ENCODE measurements at places on chromosomes 16 and 17. TPM values are rescaled to one million over a fixed set of nuclear protein-coding genes. Genes with fewer than 3 reads are reported as not detected.

LLGL1 gene
- 16.1 TPM for polyA plus RNA-seq

TOB1 gene
- 112 TPM for polyA plus RNA-seq

CMTM2 gene
- polyA plus RNA-seq = 0.25 TPM

HYDIN gene
- 3.2 TPM for polyA plus RNA-seq

ALOX12B gene
- polyA plus RNA-seq = 2.8 TPM

DNAI2 gene
- polyA plus RNA-seq = 0.07 TPM

NOD2 gene
- 0.67 TPM for polyA plus RNA-seq

DNA sequence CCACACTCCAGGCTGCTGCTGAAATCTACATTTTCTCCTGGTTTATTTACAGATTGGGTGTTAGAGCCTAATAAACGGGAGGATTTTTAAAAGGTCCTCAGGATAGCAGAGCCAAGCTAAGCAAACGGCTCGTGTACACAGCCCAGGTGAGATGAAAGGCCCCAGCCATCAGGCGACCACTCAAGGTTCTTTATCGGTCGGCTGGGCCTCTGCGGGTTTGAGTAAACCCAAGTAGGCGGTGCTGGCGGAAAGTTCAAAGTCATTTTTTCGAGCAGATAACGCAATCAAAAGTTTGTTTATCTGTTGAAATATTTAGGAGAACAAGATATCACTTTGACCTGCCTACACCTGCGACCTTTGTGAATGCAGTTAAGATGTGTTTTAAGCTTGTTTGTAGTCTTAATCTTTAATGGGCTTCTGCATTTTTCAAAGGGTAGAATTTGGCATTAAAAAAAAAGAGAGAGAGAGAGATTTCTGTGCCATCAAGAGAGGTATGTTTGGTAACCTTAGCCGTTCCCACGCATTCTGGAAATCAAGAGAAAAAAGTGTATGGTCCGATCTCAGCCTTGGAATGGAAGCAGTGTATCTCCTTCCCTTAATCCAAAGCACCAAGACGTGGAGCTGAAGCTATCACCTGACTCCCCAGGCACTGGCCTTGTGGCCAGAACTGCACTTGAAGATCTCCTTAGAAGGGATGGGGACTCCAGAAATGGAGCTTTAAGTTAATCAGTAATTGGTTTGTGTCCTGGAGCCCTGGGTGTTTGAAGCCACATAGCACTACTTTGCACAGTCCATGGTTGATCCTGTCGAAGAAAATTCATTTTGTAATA lies 301.7 kb upstream of the IRX5 start:
- H3K4me3 ChIP-seq = no peak overlapping the region
- no peaks in the 10 kb centered on the region for H3K36me3 ChIP-seq
- peak; percentile 41 for DNase-seq

GRCh38 chr17:73633736-73634135 lies 10.5 kb downstream of the SDK2 start:
- H3K27ac ChIP-seq = no peak overlapping the region
- H3K27me3 ChIP-seq = peaks cover 4% of the 10 kb centered on the region
- H3K4me1 ChIP-seq = no peaks in the 10 kb centered on the region
- H3K36me3 ChIP-seq = no peaks in the 10 kb centered on the region
- H3K4me3 ChIP-seq = no peak overlapping the region
- no peak for DNase-seq

DNA sequence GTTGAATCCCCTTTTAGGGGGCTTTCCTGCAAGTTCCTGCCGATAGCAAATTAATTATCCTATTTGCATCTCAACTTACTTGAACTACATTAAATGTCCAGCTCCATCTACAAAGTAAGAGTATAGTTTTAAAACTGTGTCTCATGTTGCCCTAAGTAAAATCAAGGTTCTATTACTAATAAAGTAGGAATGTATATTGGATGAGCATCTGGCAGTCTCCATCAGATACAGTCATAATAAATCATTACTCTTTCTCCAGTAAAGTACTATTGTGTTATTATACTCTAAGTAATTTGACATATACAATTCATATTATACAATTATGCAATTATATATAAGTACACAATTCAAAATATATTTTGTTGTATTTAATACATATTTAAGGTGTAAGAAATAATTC lies 249.3 kb downstream of the CEP112 start:
- no peaks in the 10 kb centered on the region for H3K36me3 ChIP-seq
- H3K4me1 ChIP-seq = no peaks in the 10 kb centered on the region
- H3K27ac ChIP-seq = no peak overlapping the region
- H3K4me3 ChIP-seq = no peak overlapping the region

GRCh38 chr17:59341922-59342321 lies 10.5 kb downstream of the YPEL2 start:
- H3K36me3 ChIP-seq = no peaks in the 10 kb centered on the region
- H3K27me3 ChIP-seq = no peaks in the 10 kb centered on the region
- H3K4me1 ChIP-seq = no peaks in the 10 kb centered on the region
- H3K4me3 ChIP-seq = no peak overlapping the region
- DNase-seq = no peak

GRCh38 chr16:64586781-64587180 lies 535.1 kb downstream of the CDH11 start:
- no peak overlapping the region for H3K4me3 ChIP-seq
- H3K4me1 ChIP-seq = no peaks in the 10 kb centered on the region
- H3K36me3 ChIP-seq = no peaks in the 10 kb centered on the region
- H3K27me3 ChIP-seq = no peaks in the 10 kb centered on the region
- no peak for DNase-seq
- no peak overlapping the region for H3K27ac ChIP-seq

DNA sequence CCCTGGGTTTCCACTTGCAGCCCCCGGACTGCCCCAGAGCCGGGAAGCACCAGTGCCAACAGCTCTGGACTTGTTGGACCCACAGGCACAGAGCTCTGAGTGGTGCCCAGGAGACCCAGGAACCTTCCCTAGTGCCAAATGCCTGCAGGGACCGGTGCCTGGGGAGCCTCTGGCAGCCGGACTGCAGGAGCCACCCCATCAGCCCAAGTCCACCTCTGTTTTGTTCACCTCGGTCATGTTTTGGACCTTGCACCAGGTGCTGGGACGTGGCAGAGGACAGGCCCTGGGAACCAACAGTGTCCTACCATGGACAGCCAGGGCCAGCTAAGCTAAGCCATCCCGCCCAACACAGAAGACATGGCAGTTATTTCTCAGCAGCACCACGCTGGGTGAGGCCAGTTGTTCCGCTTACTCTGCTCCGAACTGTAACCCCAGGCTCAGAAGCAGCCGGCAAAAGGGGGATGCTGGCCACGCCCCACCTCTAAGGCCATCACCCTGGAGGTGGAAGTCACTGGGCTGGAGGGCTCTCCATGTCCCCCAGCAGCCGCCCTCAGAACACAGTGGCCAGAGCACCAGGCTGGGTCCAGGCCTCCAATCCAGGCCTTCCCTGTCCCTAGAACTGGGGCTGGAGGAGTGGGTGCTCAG lies 79.8 kb downstream of the AMFR start:
- H3K4me3 ChIP-seq = no peak overlapping the region
- no peak for DNase-seq
- H3K27ac ChIP-seq = no peak overlapping the region
- no peaks in the 10 kb centered on the region for H3K4me1 ChIP-seq

- no peaks in the 10 kb centered on the region for H3K36me3 ChIP-seq
- peak; percentile 29 for DNase-seq
- H3K27me3 ChIP-seq = no peaks in the 10 kb centered on the region
- peak overlapping the region; percentile 28 for H3K27ac ChIP-seq
Measured at GRCh38 chr17:28317966-28318758, 838 bp upstream of the TMEM97 start.

DNA sequence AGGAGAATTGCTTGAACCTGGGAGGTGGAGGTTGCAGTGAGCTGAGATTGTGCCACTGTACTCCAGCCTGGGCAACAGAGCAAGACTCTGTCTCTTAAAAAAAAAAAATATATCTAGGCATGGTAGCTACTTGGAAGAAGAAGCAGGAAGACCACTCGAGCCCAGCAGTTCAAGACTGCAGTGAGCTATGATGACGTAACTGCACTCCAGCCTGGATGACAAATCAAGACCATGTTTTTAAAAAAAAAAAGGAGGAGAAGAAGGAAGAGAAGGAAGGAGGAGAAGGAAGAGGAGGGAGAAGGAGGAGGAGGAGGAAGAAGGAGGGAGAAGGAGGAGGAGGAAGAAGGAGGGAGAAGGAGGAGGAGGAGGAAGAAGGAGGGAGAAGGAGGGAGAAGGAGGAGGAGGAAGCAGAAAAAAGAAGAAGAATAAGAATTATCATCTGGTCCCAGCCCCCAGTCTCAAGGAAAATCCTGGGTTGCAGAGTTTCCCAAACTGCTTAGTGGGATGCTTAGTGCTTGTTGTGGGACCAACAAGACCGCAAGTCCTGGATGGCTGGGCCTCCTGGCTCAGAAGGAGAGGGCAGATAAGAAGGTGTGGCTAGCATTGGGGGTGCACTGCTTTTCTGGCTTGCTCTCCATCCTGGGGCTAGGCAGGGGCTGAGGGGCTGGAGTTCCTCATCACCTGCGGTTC lies 3.7 kb upstream of the DRC7 start:
- no peaks in the 10 kb centered on the region for H3K36me3 ChIP-seq
- DNase-seq = no peak
- peaks cover 11% of the 10 kb centered on the region for H3K4me1 ChIP-seq

DNA sequence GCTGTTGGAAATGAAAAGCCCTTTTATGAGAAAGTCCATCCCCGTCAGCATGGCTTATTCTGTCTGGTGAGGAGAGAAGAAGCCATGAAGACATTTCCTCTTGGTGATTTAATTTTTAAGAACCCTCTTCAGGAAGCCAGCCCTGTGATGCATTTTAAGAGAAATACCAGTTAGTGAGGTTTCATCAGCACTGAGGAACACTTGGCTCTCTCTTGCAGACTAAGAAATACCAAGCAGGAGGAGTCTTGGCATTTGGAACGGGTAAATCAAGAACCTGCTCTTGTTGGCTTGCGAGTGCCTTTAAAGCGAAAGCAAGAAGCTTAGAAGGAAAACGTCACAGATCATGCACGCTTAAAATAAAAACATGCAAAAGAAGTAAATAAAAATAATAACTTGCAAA lies 17.5 kb downstream of the RAB11FIP3 start:
- H3K36me3 ChIP-seq = peaks cover 18% of the 10 kb centered on the region
- H3K27ac ChIP-seq = no peak overlapping the region
- no peak overlapping the region for H3K4me3 ChIP-seq
- no peaks in the 10 kb centered on the region for H3K27me3 ChIP-seq

DNA sequence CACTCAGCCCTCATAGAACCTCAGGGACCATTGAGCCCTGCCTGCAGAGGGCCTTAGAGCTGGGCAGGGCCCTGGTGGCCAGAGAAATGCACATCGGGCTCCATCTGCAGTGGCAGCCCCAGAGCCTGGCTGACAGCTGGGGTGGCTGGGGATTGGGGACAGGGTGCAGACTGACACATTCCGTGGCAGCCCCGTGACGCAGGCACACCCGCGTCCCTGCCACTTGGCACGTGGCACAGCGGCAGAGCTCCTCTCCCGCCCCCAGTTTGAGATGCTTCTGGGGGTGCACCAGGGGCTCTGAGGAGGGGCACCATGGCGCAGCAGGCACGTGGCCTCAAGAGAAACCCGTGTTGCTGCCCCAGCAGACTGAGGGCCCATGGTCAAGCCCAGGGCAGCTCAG lies 2.2 kb downstream of the FBXL16 start:
- no peaks in the 10 kb centered on the region for H3K36me3 ChIP-seq
- H3K27me3 ChIP-seq = peaks cover 89% of the 10 kb centered on the region
- H3K4me3 ChIP-seq = no peak overlapping the region
- peaks cover 2% of the 10 kb centered on the region for H3K4me1 ChIP-seq
- DNase-seq = no peak

GRCh38 chr17:66483906-66484305 lies 181.5 kb downstream of the PRKCA start:
- H3K36me3 ChIP-seq = no peaks in the 10 kb centered on the region
- no peak for DNase-seq
- no peak overlapping the region for H3K4me3 ChIP-seq

DNA sequence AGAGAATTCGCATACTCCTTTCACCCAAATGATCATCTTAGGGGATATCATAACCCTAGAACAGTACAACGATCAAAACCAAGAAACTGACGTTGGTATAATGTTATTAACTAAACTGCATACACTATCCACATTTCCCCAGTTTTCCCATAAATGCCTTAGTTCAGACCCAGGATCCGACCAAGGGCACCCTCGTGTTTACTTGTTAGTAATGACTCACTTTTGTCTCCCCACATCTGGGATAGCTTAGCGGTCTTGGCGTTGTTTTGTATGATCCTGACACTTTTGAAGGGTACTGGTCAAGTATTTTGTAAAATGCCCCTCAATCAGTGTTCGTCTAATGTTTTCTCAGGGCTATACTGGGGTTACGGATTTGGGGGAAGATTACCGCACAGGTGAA lies 8.0 kb downstream of the HS3ST3A1 start:
- no peaks in the 10 kb centered on the region for H3K36me3 ChIP-seq
- H3K27ac ChIP-seq = no peak overlapping the region
- H3K4me1 ChIP-seq = no peaks in the 10 kb centered on the region
- no peak overlapping the region for H3K4me3 ChIP-seq

- no peak overlapping the region for H3K27ac ChIP-seq
- peaks cover 50% of the 10 kb centered on the region for H3K36me3 ChIP-seq
- no peak overlapping the region for H3K4me3 ChIP-seq
Measured at GRCh38 chr16:58614860-58615259, 14.8 kb downstream of the CNOT1 start.

DNA sequence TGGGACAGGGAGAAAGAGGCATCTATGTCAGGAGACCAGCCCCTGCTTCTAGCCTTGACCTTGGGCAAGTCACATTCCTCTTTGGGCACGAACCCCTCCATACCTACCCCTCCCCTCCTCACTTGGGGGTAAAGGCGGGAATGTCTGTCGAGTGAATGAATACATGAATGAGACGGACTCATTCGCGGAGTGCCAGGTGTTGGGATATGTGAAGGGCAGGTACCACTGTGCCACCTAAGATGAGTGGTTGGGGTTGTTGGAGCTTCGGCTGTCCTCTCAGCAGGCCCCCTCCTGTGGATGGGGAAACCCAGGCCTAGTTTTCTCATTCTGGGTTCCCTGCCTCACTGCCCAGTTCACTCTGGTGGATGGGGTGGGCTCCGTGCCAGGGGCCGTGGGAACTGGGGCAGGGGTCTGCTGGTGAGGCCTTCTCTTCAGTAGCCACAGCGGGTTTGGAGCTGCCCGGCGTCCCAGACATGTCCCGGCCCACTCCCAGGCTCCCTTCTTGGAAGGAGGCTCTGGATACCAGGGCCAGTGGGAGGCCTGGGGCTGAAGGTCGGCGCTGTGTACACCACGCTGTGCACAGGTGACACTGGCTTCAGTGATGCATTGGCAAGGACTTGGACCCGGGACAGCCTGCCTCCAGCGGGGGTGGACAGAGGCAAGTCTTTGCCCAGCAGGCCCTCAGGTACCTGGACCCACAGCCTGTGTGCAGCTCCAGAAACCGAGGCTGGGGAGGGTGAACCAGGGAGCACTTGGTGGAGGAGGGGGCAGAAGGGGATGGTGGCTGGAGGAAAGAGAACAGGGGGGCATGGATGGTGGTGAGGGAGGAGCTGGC lies 5.6 kb downstream of the GLIS2 start:
- peaks cover 70% of the 10 kb centered on the region for H3K4me1 ChIP-seq
- peaks cover 4% of the 10 kb centered on the region for H3K27me3 ChIP-seq
- H3K36me3 ChIP-seq = no peaks in the 10 kb centered on the region
- DNase-seq = no peak

GRCh38 chr17:55120651-55121050 lies 144.1 kb upstream of the HLF start:
- H3K27me3 ChIP-seq = no peaks in the 10 kb centered on the region
- no peaks in the 10 kb centered on the region for H3K36me3 ChIP-seq
- no peaks in the 10 kb centered on the region for H3K4me1 ChIP-seq
- H3K4me3 ChIP-seq = no peak overlapping the region

GRCh38 chr16:85369060-85369459 lies 244.1 kb upstream of the GSE1 start:
- DNase-seq = no peak
- peaks cover 5% of the 10 kb centered on the region for H3K36me3 ChIP-seq
- no peak overlapping the region for H3K4me3 ChIP-seq

- no peak overlapping the region for H3K4me3 ChIP-seq
- no peaks in the 10 kb centered on the region for H3K36me3 ChIP-seq
- no peak for DNase-seq
Measured at GRCh38 chr17:68377771-68378267, 79.5 kb downstream of the WIPI1 start.

Measured in large intestine (tissue), 12 donors.